ENCODE measurements at places on chromosomes 1 and 21.

- DNase-seq, result no peak
Observed at GRCh38 chr1:193458628-193459027, 272.2 kb upstream of the B3GALT2 start.

DNA sequence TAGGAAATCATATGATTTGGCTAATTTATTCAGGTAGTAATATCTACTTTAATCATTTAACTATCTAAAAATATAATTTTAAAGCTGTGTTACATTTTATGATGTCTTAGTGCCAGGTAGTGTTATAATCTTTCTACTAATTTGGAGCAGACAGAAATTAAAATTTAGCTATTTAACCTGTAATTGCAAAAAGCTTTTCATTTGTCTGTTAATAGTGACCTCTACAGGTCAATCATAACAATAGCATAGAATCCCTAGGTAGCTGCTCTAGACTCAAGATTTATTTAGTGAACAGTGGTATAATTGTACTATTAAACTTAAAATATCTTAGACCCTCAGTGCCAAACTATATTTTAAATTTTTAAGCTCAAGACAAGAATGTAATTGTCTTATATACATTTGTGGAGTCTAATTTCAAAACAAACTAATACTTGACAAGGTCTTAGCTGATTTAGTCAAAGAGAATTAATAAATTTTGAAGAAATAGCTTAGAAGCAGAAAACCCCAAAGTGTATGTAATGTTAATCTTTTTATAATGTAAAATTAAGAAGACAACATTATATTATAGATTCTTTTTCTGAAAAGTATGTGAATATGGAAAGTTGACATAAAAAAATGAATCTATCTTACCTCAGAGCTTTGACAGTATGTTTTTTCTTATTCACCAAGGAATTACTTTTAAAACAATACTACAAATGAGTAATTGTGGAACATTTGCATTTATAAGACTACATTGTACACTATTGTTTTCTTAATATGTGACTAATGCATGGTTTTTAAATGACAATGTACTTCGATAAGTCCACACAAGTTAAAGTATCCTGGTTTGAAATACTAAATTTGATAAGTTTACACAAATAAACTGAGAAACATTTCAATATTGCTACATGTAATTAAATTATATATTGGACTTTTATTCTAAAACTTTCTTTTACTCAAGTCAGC is 64.1 kb upstream of the RNPC3 start:
- no peak for DNase-seq

GRCh38 chr1:234607109-234608024 is 2.6 kb downstream of the IRF2BP2 start:
- DNase-seq, result no peak

GRCh38 chr1:1145547-1145914 is 28.1 kb upstream of the TTLL10 start:
- no peak for DNase-seq

DNA sequence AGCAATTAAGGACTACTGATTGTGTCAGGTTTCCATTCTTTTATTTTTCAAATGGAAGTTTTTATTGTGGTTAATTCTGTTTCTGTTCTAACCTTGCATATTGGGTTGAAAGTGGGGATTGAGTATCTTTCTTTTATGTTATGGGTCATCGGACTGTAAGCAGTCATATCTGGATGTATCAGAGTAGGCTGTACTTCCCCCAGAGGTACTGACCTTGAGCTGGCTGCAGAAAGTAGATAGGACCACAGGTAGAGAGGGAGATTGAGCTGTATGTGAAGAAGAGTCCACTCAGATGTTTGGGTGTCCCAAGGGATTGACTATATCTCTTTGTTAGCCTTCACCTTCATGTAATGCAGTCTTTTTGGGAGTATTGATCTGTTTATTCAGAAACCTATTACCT is 20.5 kb upstream of the ALG14 start:
- no peak for DNase-seq
